Esophagus muscularis mucosa (tissue), 4 donors: ENCODE measurements at places on chromosomes 1 and 21. TPM values are rescaled to one million over a fixed set of nuclear protein-coding genes. Genes with fewer than 3 reads are reported as not detected.
A peak's percentile ranks its signal among the peaks of the same experiment; 100 is the strongest.

Gene NBPF10
- total RNA-seq, result 1.3 TPM

Gene C1orf94
- not detected for total RNA-seq

Gene DNAJC28
- total RNA-seq, result 1.8 TPM

Gene THBS3
- 16.2 TPM for total RNA-seq

Gene NBPF20
- total RNA-seq, result 3.3 TPM

Gene PPIAL4G
- total RNA-seq, result not detected

Gene CD48
- total RNA-seq, result 2.2 TPM

Gene LPAR3
- total RNA-seq, result not detected

Gene ARPC5
- 111 TPM for total RNA-seq

Gene LCE1D
- not detected for total RNA-seq

Gene AJAP1
- 0.40 TPM for total RNA-seq

Gene CACNA1S
- not detected for total RNA-seq

Gene SPRR1B
- total RNA-seq, result not detected

GRCh38 chr1:179128520-179128919 is 46.6 kb downstream of the TOR3A start:
- peaks cover 9% of the 10 kb centered on the region for H3K4me1 ChIP-seq
- DNase-seq, result no peak
- H3K27ac ChIP-seq, result no peak overlapping the region
- H3K27me3 ChIP-seq, result no peaks in the 10 kb centered on the region
- H3K4me3 ChIP-seq, result no peak overlapping the region
- H3K36me3 ChIP-seq, result no peaks in the 10 kb centered on the region

GRCh38 chr1:220926146-220926545 is 46.9 kb downstream of the HLX start:
- no peak overlapping the region for H3K27ac ChIP-seq
- H3K4me1 ChIP-seq, result no peaks in the 10 kb centered on the region
- peak; percentile 53 for DNase-seq
- no peaks in the 10 kb centered on the region for H3K27me3 ChIP-seq
- H3K36me3 ChIP-seq, result no peaks in the 10 kb centered on the region

DNA sequence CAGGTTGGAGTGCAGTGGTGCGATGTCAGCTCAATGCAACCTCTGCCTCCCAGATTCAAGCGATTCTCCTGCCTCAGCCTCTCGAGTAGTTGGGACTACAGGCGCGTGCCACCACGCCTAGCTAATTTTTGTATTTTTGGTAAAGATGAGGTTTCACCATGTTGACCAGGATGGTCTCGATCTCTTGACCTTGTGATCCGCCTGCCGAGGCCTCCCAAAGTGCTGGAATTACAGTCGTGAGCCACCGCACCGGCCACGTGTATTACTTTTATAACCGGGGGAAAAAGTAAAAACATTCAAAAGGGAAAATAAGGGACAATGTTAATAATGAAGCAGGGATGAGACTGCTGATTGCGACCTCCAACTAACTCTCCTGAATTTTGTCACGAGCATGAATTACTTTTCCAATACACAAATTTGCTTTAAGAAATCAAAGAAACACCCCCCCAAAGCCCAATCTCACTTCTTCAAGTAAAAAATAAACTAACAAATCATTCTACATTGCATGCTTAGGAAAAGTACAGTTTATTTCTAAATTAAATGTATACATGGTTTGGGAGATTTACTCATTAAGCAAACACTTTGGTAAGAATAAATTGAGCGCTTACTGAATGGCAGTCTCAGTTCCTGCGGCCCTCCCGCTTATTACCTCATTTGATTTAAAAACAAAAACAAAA is 521 bp upstream of the ZBED6 start:
- peak overlapping the region; percentile 94 for H3K27ac ChIP-seq
- no peak for DNase-seq
- no peaks in the 10 kb centered on the region for H3K27me3 ChIP-seq
- H3K36me3 ChIP-seq, result no peaks in the 10 kb centered on the region
- H3K4me1 ChIP-seq, result peaks cover 40% of the 10 kb centered on the region
- H3K4me3 ChIP-seq, result peak overlapping the region; percentile 78

GRCh38 chr21:41953831-41954653 is at the start of gene C2CD2:
TSS of gene C2CD2 (minus strand) at chr21:41954018. CDS start at chr21:41953648, 370 bp downstream.
- no peak for DNase-seq
- no peaks in the 10 kb centered on the region for H3K36me3 ChIP-seq
- H3K27me3 ChIP-seq, result no peaks in the 10 kb centered on the region
- peak within 1 kb of the TSS; percentile 82 for H3K27ac ChIP-seq

DNA sequence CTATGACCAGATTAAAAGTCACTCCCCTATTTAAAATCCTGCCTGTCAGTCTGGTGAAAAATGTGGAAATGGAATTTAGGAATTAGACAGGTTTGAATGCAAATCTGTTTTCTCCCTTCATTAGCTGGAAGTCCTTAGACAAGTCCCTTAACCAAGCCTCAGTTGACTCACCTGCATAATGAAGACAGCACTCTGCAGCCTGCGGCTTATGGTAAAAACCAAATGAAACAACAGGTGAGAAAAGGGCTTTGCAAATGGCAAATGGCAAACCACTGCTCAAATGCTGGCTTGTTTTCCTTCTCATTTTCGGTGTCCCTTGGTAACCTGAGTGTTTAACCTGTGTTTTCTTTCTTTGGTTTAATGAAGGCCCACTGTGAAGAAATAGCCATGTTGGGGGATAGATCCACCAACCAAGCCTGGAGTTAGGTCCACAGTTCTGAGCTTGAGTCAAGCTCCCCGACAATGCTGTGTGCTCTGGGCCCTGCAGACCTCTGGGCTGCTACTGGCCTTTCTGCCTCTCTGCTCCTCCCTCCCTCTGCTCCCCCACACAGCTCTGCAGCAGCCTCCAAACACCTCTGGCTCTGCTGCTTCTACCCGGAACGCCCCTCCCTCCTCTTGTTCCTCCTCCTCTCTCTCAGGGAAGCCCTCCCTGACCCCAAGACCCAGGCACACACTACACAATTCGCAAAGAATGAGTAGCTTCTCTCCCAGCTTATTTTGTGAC is 641.8 kb downstream of the MATN1 start:
- H3K4me3 ChIP-seq, result no peak overlapping the region
- no peaks in the 10 kb centered on the region for H3K27me3 ChIP-seq
- no peaks in the 10 kb centered on the region for H3K36me3 ChIP-seq
- H3K27ac ChIP-seq, result no peak overlapping the region

GRCh38 chr1:223133824-223134435 is 9.1 kb downstream of the TLR5 start:
- H3K4me1 ChIP-seq, result peaks cover 20% of the 10 kb centered on the region
- DNase-seq, result no peak
- no peaks in the 10 kb centered on the region for H3K27me3 ChIP-seq
- no peaks in the 10 kb centered on the region for H3K36me3 ChIP-seq
- peak overlapping the region; percentile 38 for H3K4me3 ChIP-seq

- no peak overlapping the region for H3K4me3 ChIP-seq
- no peaks in the 10 kb centered on the region for H3K36me3 ChIP-seq
- DNase-seq, result no peak
- no peak overlapping the region for H3K27ac ChIP-seq
Measured at GRCh38 chr1:173202424-173203145, 4.5 kb downstream of the TNFSF4 start.

DNA sequence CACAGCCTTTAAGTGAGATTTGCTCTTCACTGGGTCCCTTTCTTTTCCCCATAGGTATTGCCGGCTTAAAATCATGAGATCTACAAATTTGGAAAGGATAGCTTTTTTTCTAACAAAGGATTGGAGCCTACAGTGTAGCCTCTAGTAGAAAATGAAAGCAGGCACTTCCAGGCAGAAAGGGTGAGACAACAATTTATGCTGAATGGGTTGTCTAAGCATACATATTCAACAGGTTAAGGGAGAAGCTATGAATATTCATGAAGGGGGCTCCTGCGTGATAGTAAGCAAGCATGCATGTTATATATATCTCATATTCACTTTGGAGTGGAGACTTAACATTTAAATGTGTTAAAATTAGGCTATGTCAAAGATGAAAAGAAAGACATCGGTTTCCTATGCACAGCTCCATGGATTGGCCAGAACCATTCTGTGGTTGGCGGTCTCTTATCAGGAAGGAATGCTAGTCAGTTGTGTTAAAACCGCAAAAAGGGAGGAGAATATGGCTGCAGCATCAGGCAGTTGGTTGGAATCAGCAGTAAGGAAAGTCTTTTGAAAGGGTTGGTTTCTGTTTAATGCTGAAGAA is 66.0 kb downstream of the VCAM1 start:
- H3K4me1 ChIP-seq, result no peaks in the 10 kb centered on the region
- no peak for DNase-seq
- no peaks in the 10 kb centered on the region for H3K27me3 ChIP-seq
- H3K36me3 ChIP-seq, result no peaks in the 10 kb centered on the region
- H3K4me3 ChIP-seq, result no peak overlapping the region

DNA sequence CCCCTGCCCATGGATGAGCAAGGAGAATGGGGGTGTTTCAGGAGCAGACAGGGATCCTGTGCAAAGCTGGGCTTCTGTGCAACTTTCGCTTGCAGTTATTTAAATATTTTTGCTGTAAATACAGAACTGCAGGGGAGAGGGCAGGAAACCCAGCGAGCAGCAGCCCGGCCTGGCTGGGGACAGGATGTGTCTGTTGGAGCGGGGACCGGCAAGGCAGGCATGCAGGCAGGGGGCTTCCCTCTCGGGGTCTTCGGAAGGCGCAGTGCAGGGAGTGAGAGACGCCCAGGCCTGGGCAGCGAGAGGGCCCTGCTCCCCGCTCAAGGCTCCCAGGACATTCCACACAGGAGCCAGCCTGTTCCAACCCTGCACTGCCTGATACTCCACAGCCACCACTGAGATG is 1.7 kb upstream of the AIRE start:
- peaks cover 51% of the 10 kb centered on the region for H3K27me3 ChIP-seq
- H3K36me3 ChIP-seq, result no peaks in the 10 kb centered on the region
- H3K27ac ChIP-seq, result no peak overlapping the region
- peaks cover 8% of the 10 kb centered on the region for H3K4me1 ChIP-seq

DNA sequence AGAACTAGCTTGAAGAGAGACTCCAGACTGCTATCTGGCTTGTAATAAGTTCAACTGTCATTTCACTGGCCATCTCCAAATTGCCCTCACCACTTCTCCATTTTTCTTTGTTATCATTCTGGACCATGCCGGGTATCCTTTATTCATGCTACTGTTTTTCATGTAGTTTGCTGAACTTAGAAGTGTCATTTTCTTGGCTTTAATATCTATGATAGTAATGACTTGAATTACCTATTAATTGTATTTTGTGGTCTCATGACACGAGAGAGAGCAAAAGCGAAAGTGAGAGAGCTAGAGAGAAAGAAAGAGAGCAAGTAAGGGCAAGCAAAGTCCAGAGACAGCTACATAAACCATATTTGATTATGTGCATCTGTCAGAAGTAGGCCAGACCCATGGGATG is 184.9 kb upstream of the ATP1B1 start:
- no peaks in the 10 kb centered on the region for H3K36me3 ChIP-seq
- no peak for DNase-seq
- no peaks in the 10 kb centered on the region for H3K27me3 ChIP-seq
- H3K27ac ChIP-seq, result no peak overlapping the region

- no peaks in the 10 kb centered on the region for H3K4me1 ChIP-seq
- no peaks in the 10 kb centered on the region for H3K27me3 ChIP-seq
- H3K4me3 ChIP-seq, result no peak overlapping the region
- DNase-seq, result no peak
Measured at GRCh38 chr1:193769651-193770050, 583.2 kb upstream of the B3GALT2 start.

GRCh38 chr1:243917177-243917862 is 67.3 kb upstream of the AKT3 start:
- H3K4me3 ChIP-seq, result peak overlapping the region; percentile 68
- DNase-seq, result no peak
- H3K36me3 ChIP-seq, result no peaks in the 10 kb centered on the region
- H3K27me3 ChIP-seq, result no peaks in the 10 kb centered on the region

DNA sequence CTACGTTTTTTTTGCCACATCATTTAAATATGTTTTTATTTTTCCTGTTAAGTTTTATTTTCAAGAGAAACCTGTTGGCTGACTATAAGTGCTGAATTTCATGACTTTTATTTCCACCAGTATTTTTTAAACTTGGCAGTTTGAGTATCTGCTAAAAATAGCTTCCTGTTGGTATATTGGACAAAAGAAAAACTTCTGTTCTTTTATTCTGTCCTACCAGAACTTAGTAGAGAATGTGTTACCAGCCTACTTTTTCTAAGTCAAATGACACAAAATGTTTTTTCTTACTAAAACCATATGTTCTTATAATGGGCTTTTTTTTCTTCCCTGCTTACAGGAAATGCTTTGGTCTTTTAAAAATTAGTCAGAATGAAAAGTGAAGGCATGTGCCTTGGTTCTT is 7.6 kb downstream of the DR1 start:
- no peaks in the 10 kb centered on the region for H3K27me3 ChIP-seq
- no peak for DNase-seq
- H3K4me3 ChIP-seq, result no peak overlapping the region
- H3K4me1 ChIP-seq, result peaks cover 69% of the 10 kb centered on the region

GRCh38 chr1:91026320-91026719 is 4.5 kb upstream of the ZNF644 start:
- no peak for DNase-seq
- H3K27ac ChIP-seq, result no peak overlapping the region
- H3K27me3 ChIP-seq, result no peaks in the 10 kb centered on the region
- H3K4me3 ChIP-seq, result no peak overlapping the region

DNA sequence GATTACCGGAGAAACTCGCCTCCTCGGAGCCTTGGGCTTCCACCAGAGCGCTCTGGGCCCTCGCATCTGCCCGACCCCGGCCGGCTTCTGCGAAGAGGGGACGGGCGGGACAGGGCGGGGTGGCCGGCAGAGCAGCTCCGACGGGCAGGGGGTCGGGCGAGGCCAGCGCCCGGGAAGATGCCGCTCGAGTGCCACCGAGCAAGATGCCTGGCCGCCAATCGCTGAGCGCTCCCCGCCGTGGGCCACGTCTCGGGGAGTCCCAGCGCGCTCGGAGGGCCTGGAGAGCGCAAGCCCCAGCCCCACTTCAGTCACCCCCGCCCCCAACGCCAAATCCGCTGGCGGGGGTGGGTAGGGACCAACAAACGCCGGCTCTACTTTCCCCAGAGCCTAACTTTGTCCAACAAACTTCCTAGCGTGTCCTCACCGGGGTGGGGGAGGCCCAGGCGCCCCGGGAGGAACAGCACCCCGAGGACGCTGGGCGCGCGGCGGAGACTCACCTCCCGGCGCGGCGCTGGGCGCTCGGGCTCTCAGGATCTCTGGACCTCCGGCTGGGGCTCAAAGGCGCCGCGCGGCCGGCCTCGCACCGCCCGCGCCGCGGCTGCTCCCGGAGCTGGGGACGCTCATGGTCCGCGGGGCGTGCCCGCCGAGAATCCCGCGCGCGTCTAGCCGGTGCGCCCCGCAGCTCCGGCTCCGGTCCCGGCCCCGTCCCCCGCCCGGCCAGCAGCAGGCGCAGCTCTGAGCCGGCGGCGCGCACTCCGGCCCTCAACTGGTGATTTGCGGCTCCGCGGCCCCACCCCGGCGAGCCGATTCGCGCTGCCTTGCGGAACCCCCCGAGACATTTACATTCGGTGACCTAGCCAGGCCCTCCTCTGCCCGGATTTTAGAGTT is at the start of gene BCAR3:
BCAR3 (minus strand) TSS at position 737 of the 888 bp plus-strand sequence. CDS start 6,907 bp downstream, outside the sequence.
- H3K4me3 ChIP-seq, result peak within 1 kb of the TSS; percentile 79
- no peaks in the 10 kb centered on the region for H3K27me3 ChIP-seq
- H3K27ac ChIP-seq, result peak within 1 kb of the TSS; percentile 92
- peaks cover 47% of the 10 kb centered on the region for H3K4me1 ChIP-seq

- H3K4me1 ChIP-seq, result peaks cover 60% of the 10 kb centered on the region
- H3K4me3 ChIP-seq, result peak overlapping the region; percentile 9
- H3K27ac ChIP-seq, result no peak overlapping the region
Measured at GRCh38 chr21:15060543-15061175, 4.1 kb downstream of the NRIP1 start.

GRCh38 chr1:222694927-222695326 is 17.4 kb downstream of the AIDA start:
- no peak for DNase-seq
- H3K4me3 ChIP-seq, result no peak overlapping the region
- H3K36me3 ChIP-seq, result no peaks in the 10 kb centered on the region
- H3K27ac ChIP-seq, result no peak overlapping the region
- no peaks in the 10 kb centered on the region for H3K4me1 ChIP-seq
- no peaks in the 10 kb centered on the region for H3K27me3 ChIP-seq
